Esophagus squamous epithelium (tissue), 5 donors: ENCODE measurements at places on chromosomes 3 and 15.

GRCh38 chr15:52023169-52023922, 4.3 kb downstream of the MAPK6 start:
- no peak for DNase-seq

GRCh38 chr3:141386611-141387111, 18.4 kb downstream of the ZBTB38 start:
- no peak for DNase-seq

DNA sequence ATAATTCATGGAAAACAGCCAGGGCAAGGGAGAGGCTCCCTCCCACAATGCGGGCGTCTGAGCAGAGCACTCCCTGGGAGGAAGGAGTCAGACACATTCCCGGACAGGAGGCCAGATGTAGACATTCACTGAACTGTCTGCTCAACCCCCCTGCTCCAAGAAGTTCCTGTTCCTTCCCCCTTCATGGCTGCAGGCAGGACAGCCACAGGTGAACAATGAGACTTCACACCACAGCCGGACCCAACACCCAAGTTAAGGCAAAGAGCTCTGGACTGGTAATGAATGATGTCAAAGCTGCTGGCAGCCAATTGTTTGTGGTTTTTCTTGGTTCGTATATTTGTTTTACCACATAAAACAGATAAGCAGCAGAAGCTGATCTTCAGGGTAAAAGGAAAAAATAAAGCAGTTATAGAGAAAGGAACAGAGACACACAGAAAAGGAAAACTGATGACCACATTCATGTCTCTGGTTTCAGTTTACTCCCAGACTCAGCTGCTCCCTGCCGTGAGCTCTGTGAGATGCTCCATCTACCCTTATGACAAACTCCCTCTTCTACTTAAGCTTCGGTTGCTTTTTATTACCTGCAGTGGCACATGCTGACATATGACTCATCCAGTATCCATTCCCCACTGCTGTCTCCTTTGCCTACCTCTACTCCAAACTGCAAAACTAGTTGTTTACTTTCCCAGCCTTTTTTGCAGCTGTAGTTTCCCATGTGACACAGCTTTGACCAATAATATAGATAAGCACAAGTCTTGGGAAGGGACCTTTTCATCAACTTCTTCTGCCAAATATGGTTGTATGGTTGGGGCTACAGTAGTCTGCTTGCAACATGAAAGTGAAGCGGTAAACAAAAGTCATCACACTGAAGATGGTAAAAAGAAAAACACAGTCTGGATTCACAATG, 33.1 kb downstream of the DZIP1L start:
- no peak for DNase-seq

GRCh38 chr3:13655061-13655913, 106.4 kb downstream of the FBLN2 start:
- no peak for DNase-seq

DNA sequence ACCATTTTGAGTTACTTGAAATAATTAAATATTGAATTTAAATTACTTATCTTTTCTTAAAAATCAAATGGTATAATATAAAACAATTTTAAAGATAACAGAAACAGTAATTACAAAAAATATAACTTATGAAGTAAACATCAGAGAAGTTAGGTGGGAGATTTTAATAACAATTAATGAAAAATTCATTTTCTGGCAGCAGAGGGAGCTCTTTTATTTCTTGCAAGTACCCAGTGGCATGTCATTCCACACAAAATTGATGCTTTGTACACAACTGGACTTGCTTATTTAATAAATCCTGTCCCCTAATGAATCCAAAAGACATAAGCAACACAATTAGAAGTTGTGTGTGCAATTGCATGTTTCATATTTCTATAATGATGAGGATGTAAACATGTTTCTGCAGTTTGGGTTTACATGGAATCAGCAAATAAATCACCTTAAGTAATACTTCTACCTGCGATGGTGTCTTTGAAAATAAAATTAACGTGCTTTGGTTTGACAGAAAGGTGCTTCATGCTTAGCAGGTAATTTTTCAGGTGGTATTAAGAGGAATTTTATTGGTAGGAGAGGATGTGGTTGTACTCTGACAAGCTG, 861.3 kb downstream of the ZPLD1 start:
- DNase-seq, result no peak

DNA sequence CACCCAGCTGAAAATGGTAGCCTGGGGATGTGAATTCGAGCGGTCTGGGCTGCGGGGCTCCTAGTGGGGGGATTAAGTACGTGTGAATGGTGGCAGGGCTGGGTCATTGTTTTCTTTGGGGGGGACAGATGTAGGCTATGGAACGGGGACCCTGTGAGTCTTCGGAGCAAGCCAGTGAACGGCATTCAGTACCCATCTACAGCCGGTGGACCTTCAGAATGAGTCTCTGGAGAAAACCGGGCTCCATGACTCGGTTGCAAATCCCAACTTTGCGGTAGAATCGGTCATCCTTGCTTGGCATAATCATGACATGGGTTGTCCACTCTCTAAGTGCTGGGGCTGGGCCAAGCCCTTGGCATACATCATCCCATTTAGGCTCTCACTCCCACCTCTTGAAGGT, 7.2 kb upstream of the EOMES start:
- DNase-seq, result no peak

GRCh38 chr15:57307527-57308169, 68.7 kb upstream of the CGNL1 start:
- no peak for DNase-seq
